Mesothelial cell of epicardium (in vitro differentiated cells): ENCODE measurements at places on chromosomes 16 and 17. TPM values are rescaled to one million over a fixed set of nuclear protein-coding genes. Genes with fewer than 3 reads are reported as not detected.

DNA sequence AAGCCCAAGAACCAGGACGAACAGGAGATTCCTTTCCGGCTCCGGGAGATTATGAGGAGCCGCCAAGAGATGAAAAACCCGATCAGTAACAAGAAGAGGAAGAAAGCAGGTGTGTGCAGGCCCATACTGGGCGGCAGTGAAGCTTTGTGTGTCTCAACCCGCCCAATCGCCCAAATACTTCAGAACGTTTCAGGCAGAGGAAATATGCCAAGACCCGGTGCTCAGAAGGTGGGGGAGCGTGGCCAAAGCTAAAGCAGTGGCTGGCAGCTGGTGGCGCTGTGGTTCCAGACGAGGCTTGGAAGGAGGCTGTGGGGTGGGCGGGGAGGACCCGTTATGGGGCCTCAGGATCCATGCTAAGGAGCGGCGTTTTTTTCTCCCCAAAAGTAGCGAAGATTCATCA, 1.2 kb downstream of the CCDC137 start:
- DNase-seq = no peak

DNA sequence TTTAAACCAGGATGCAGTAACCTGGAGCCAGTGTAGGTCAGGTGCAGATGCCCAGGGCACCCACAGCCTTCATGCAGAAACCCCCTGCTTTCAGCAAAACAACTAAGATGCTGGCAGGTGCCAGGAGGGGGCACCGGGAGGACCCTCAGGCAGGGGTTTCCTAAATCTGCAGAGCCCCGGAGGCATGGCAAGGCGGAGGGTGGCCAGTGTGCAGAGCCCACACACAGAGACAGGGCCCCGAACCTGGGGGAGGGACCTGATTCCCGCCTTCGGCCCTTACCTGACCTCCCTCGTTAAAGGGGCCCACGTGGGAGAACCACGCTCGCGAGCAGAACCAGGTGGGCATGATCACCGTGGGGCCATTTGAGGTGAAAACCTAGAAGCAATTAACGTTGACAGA, 114.0 kb upstream of the METRNL start:
- DNase-seq = no peak

- no peak for DNase-seq
Measured at GRCh38 chr16:63890723-63891122, 1231.1 kb downstream of the CDH11 start.

GRCh38 chr16:791131-791530, 2.7 kb downstream of the CHTF18 start:
- no peak for DNase-seq

GRCh38 chr16:69490707-69491324, 66.4 kb downstream of the CYB5B start:
- DNase-seq = no peak

- DNase-seq = no peak
Measured at GRCh38 chr16:87376660-87377059, 6.9 kb downstream of the FBXO31 start.

GRCh38 chr16:30722916-30723315, 23.9 kb downstream of the SRCAP start:
- DNase-seq = no peak

Gene TMEM94
- total RNA-seq = 126 to 130 TPM (median 126 TPM) in 3 replicates

Gene SKAP1
- total RNA-seq = 3.4 to 4.3 TPM (median 3.4 TPM) in 3 replicates

Gene GRAPL
- total RNA-seq = 1.5 to 2.7 TPM (median 2.1 TPM) in 3 replicates

Gene ZNF778
- 8.9 to 12.5 TPM (median 10.4 TPM) in 3 replicates for total RNA-seq

Gene TERB1
- 0.18 to 0.49 TPM (median 0.34 TPM) in 3 replicates for total RNA-seq

Gene CEMP1
- 0.75 to 1.7 TPM (median 1.1 TPM) in 3 replicates for total RNA-seq

Gene CA7
- total RNA-seq = not detected in 3 replicates

Gene ZG16
- 0.11 to 0.20 TPM (median 0.20 TPM) in 3 replicates for total RNA-seq
